Right kidney (tissue), 9 donors: ENCODE measurements at places on chromosomes 1 and 21.

DNA sequence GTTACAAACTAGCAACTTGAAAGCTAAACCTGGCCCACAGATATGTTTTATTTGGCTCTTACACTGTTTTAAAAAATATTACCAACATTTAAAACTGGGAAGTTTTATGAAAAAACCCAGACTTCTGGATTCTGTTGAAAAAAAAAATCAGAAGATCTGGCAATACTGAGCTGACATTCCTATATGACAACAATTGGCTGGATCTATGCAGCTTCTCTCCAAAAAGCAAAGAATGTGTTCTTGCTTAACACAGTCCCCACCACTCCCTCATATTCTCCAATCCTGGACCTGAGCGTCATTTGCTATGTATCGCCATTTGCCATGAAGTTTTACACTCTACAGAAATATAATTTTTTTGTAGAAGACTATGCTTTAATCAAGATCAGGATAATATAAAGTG, 859.6 kb downstream of the LTN1 start:
- DNase-seq: no peak

DNA sequence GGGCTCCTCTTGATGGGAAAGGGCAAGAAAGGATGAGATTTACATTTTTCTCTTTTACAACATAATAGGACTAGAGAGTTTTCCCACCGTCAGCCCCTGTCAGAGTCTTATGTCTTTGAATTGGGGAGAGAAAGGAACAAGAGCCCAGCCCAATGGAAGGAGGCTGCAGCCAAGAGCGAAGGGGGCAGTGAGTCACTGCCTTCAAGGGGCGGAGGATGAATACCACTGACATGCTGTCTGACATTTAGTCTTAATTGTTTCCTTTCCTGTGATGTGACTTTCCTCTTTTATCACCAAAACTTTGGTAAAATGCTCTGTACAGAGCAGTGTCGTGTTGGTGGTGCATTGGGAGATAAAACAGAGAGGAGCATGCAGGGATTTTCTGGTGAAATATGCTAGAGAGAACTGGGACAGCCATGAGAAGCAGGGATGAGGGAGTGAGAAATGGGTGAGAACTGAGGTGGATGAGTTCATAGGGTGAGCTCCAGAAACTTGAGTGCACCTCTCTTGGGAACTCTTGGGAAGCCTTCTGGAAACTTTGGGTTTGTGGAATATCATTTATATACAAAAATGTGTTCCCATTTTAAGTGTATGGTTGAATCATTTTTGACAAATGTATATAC, 179.9 kb upstream of the FGGY start:
- DNase-seq: no peak

- no peak for DNase-seq
These were observed 2.0 kb upstream of the TNFSF18 start for GRCh38 chr1:173052681-173053196.

DNA sequence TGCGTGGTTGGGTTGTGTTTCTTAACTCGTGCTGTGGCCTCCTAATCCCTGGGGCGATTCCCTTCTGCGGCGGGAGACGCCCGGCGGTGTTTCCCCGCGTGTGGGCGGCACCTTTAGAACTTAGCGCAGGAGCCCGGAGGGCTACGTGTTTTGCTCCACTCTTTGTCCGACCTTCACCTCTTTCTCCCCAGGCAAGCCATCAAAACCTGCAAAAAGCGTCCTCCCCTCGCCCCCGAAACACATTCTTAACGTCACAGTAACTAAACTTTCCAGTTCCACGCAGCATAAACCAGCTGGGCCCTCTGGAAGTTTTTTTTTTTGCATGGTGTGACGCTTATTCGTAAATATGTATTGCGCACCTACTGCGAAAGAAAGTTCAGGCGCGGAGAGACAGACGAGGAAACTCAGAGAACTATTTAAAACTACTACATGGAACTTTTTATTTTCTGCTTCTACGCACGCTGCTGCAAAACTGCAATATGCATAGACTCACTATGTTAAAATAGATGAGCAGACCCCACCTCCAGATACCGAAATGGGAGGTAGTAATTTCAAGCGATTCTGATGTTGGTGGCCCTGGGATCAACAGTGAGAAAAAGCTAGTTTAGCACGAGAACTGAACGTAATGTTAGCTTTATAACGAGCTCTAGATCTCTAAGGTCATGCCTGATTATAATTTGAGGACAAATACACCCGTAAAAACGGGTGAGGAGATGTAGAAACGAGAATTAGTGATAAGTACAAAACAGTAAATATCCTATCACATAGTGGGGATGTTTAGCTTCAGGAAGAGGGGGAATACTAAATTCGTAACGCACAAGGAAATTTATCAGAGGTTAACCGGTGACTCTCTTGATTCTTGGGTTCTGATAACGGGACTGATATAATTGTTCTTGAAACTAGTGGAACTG, 920 bp downstream of the MTR start:
- no peak for DNase-seq

- peak; percentile 75 for DNase-seq
These were observed at the start of gene SUSD4 for GRCh38 chr1:223363856-223364684. Gene SUSD4 (minus strand): TSS chr1:223364176. CDS start chr1:223363425, 751 bp downstream.

DNA sequence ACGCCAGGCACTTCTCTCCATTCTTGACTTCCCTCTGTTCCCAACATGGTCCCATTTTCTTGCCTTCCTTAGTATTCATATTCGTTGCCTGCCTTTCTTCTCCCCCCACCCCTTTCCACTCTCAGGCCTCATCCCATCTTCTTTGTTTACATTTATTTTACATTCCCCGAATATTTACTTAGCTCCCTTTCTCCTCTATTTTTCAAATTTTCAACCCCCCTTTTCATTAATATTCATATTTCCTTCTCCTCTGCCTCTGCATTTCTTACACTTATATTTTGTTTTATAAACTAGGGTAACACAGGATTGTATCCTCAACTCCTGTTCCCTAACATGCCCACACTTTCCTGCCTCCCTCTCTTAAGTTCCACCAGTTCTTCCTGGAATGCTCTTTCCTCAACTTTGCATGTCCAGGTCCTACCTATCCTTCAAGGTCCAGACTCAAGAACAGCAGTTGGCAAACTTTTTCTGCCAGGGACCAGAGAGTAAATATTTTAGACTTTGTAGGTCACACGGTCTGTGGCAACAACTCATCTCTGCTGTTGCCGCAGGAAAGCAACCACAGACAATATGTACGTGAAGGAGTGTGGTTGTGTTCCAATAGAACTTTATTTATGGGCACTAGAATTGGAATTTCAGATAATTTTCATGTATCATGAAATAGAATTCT, 29.8 kb upstream of the A3GALT2 start:
- no peak for DNase-seq

- DNase-seq: no peak
These were observed 7.3 kb downstream of the SLC45A3 start for GRCh38 chr1:205672970-205673369.

DNA sequence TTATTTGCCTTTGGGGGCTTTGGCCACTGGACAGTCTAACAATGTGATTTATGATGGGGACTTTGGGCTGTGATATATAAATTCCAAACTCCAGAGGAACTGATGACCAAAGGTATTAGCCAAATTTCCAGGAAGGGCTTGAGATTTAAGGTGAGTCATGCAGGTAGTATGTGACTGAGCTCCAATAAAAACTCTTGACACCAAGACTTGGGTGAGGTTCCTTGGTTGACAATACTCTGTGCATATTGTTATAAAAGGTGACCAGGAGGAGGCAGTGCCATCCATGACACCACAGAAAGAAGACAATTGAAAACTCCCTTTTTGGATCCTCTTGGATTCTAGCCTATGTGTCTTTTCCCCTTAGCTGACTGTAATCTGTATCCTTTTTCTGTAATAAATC, 392.7 kb upstream of the LRRC7 start:
- DNase-seq: no peak

DNA sequence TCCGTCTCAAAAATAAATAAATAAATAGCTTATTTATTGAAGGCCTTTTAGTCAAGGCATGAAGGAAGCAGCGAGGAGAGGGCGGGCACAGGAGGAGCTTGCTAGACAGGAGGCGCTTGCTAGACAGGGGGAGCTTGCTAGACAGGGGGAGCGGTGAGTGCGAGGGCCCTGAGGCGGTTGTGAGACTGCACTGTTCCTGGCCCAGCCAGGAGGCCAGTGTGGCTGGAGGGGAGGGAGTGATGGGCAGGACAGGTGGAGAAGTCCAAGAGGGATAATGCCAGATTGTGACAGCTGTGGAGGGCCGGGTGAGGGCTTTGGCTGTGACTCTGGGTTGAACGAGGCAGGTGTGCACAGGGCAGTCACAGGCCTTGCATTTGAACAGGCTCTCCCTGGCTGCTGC, 18.2 kb downstream of the KIF17 start:
- DNase-seq: no peak

DNA sequence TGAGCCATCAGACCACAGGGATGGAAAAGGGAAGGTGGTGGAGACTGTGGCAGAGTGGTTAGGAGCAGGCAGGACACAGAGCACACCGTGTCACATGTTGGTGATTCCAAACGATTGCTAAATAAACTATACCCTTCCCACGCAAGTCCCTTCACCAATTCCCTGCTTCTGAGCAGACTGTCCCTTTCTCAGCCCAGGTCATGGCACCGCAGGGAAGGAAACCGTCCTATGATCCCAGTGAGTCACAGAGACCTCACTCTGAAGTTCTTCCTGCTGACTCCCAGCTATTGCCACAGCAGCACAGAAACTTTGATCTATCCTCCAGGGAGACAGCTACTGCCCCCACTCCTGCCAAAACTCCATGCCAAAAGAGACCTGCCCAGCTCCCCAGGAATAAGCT, 19.2 kb downstream of the RIMS3 start:
- no peak for DNase-seq
